Inflammatory macrophage treated with lipopolysaccharide for 1 hour (primary cell): ENCODE measurements at places on chromosomes 13 and 19.

GRCh38 chr13:107370015-107370785, 802.3 kb upstream of the ARGLU1 start:
- DNase-seq, result no peak

DNA sequence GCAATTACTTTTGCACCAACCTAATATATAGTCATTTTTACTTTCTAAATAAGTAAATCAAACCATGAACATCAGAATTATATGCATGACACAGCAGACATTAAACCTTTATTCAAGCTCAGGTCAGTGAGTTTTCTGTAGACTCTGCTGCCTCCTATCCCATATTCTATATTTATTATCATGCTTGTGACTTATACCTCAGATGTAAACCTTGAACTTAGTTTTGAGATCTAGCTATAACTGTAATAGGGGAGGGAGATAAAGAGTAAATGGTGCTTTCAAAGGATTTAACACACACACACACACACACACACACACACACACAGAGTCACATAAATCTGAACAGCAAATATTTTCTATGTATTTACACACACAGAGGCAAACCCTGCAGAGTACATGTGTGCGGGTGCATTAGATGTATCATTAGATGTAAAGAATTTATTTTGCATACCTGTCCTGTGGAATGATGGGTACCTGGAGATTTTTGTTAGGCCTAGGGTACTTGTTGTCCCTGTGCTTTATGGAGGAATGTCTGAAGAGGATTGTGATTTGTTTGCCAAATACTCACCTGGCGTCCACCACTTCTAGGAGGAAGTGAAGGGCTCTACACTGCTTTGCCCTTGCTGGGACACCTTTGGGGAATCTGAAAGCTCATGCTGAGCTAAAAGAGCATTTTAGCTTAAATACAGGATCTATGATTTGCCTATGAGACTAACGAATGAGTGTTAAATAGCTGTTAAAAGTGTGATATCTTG, 521.9 kb downstream of the KLF5 start:
- no peak for DNase-seq

DNA sequence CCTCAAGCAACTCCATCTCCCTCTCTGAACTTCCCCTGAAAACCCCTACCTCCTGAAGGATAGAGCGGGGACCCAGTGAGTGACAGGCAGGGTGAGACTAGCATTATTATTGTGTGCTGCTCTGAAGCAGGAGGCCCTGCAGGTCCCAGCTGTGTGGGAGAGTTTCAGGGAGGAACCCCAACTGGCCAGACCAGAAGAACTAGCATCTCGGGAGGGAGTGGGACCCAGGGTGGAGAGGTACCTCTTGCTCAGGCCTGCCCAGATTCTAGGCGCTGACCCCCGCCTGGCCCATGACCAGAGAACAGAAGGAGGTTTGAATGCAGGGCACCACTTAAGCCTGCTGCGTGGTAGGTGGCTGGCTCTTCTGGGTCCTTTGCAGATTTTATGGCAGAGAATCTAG, 5.7 kb upstream of the LYPD3 start:
- DNase-seq, result no peak

GRCh38 chr19:19079571-19079970, 15.8 kb downstream of the SLC25A42 start:
- no peak for DNase-seq

- peak; percentile 65 for DNase-seq
Observed at GRCh38 chr19:46624958-46625661, at the start of gene PTGIR. Gene PTGIR, minus strand, starts transcription at chr19:46625089. Its CDS starts 864 bp downstream, at chr19:46624225.

GRCh38 chr13:88104576-88104975, 433.4 kb downstream of the SLITRK5 start:
- DNase-seq, result peak; percentile 45
